Posterior vena cava (tissue), 2 donors: ENCODE measurements at places on chromosomes 2 and 18. TPM values are rescaled to one million over a fixed set of nuclear protein-coding genes. Genes with fewer than 3 reads are reported as not detected.
A peak's percentile ranks its signal among the peaks of the same experiment; 100 is the strongest.

The CHRNG gene
- not detected for total RNA-seq

The WDR35 gene
- 10.7 TPM for total RNA-seq

DNA sequence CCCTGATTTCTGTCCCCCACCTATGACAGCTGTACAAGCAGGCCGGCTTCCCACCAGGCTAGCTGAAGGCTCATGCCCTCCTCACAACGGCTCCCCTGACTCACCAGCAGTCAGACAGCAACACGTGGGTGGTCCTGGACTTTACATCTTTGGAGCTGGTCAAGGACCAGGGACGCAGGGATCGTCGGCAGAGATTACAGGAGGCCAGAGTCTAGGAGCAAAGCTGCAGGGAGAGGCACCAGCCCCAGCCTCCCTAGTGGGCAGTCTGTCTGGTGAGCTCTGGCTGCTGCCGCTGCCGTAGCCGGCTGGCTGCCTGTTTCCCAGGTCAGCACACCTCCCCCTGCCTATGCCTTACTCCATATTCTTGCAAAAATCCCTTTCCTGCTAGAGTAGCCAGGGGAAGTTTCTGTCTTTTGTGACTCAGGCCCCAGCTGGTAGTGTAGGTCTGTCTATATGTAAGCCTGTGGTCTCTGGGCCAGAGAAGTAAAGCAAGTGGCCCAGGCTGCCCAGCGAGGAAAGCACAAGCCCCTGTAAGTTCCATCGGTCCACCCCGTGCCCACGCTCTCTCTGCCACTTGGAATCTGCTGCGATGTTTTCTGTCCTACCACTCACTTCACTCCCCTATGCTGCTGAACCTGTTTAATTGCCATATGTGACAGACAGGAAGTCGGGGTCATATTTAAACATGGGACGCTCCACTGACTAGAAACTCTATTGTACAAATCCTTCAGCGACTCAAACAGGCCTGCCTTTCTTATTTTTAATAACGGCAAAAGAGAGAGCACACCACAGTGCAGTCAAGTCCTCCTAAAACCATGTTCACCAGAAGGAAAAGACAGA is 2.4 kb upstream of the ARHGEF4 start:
- DNase-seq, result peak; percentile 68

DNA sequence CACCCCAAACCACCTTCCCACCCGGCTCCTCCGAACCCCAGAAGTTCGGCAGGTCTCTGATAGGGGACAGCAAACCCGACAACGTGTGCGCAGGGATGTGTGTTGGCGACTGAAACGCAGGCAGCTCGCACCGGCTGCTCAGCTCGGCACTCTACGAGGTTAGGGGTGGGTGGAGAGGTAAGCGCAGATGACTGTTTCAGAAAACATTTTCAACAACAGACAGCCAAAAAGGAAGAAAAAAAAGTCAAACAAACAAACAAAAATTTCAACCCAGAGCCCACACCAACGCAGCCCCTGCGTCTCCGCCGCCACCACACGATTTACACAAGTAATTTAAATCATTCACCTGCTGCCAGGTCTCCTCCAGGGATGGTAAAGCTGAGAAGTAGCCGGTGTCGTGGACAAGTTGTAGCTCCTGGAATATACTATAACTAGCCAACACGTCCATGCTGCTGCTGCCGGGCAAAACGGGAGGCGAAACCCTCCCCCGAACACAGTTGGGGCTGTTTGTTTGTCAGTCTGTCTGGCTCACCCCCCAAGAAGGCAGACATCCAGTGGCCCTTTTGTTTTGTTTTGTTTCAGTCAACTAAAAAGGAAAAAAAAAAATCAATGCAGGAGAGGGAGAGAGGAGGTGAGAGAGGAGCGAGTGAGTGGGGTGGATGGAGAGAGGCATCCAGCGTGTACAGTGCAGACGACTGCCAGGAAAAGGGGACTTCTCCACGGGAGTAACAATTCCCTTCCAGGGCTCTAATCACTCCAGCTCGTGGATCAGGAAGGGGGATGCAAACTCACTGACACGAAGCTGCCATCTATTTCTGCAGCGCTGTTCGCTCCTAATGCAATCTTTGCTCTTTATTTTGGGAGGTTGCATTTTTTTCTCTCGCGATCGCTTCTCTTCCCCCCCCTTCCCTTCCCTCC is at the start of gene KLF7:
Gene KLF7 (minus strand): TSS at position 828 of the 918 bp plus-strand sequence. CDS start 380 bp downstream, at position 448.
- DNase-seq, result peak; percentile 85

DNA sequence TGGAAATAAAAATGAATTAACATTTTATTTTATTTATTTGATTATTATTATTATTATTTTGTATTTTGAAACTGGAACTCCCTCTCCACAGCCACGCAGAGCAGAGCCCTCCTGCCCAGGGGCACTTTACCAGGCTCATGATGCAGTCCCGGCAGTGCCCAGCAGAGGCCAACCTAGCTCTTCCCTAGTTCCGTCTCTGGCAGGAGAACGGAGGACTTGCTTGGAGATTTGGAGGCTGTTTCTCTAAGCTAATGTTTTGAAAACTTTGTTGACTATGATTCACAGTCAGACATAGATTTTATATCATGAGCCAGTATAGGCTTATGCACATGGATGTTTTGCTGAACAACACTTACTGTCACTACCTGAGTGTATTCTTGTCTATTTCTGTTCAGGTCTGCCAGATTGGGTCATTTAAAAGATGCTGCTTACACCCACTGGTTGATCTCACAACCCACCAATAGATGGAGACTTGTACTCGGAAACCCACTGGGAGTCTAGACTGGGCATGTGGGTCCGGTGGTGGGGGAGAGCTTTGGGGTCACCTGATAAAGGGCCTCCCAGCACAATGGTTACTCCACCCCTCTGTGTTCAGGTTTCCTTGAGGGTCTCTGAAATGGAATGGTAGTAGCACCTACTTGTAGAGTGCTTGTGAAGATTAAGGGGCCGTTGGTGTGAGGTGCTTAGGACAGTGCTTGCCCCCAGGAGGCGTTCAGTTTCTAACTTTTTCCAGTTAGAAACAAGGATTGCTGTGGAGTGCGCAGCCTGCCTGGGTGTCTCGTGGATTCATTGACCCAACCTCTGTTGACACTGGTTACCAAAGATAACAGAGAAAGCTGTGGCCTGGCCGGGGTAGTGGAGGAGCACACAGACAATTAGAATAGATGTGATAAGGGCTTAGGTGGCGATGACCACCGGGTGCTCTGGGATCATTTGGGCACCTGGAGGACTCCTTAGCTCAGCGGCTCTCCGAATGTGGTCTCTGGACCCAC is 177.3 kb downstream of the HAUS1 start:
- DNase-seq, result peak; percentile 86
